MM.1S (cell line): ENCODE measurements at places on chromosomes 1 and 21.

- DNase-seq, result no peak
Observed at GRCh38 chr1:71053758-71054157, 6.1 kb upstream of the PTGER3 start.

GRCh38 chr1:119651133-119651532 is 3.1 kb upstream of the ZNF697 start:
- DNase-seq, result no peak

- no peak for DNase-seq
Observed at GRCh38 chr1:101051688-101052638, 26.4 kb upstream of the DPH5 start.

GRCh38 chr1:192801451-192801850 is 7.4 kb upstream of the RGS2 start:
- no peak for DNase-seq

GRCh38 chr21:44291078-44291935 is 5.6 kb downstream of the AIRE start:
- DNase-seq, result no peak

- peak; percentile 91 for DNase-seq
Observed at GRCh38 chr1:155206891-155207805, 549 bp downstream of the THBS3 start.

DNA sequence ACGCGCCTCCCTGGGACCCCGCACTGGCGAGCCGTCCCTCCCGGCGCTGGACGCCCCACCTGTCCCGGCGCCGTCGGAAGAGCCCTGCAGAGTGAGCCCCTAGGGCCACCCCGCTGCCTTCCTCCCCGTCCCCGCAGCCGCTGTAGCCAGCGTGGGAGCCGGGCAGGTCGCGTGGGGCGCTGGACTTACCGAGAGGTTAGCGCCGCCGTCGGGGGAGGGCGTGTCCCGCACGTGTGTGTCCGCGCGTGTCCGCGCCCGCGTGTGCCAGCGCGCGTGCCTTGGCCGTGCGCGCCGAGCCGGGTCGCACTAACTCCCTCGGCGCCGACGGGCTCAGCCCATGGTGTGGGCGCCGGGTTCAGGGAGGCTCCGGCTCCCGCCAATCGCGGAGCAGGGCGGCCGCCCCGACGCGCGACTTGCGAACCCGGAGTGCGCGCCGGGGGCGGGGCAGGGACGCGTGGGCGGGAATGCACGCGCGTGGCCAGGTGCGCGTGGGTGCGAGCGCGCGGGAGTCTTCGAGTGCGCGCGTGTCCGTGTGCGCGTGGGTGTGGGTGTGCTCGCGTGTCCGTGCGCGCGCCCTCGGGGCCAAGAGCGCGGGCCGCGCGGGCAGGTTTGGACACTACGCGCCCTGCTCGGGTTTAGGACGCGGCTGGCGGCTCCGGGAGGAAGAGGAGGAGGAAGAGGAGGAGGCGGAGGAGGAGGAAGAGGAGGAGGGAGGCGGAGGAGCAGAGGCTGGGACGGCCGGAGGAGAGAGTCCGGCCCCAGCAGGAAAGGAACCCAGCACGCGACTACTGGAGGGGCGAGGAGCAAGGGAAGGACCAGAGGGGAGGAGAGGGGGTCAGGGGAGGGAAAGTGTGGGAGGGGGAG is 145.2 kb upstream of the ETS2 start:
- DNase-seq, result no peak

GRCh38 chr1:225559326-225559725 is 93.6 kb downstream of the ENAH start:
- no peak for DNase-seq

DNA sequence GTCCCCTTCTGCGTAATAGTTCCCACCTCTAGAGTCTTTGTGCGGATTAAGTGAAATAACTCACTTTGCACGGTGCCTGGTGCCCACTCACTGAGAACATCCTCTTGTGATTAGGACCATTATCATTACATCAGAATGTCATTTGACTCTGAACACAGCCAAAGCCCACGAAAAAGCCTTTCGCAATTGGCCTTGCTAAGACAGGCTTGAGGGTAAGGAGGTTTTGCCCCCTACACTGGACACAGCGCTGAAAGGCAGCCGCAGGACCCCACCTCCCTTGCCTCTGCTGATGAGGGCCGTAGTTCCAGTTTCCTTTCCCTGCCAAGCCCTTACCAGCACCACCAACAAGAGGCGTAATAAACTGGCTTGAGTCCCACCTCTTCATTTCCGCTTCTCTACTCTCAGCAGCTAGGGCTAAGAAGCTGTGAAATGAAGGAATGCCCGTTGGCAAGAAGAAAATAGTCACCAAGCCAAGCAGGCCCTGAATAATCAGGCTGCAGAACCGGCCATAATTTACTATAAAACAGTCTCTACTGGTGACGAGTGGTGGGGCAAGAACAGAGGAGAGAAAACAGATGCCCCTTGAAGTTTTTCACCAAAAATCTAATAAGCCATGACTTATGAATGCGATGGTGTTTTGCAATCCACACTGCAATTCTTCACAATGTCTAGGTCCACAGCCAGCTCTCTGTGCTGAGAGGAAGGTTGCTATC is 53.1 kb downstream of the SH3GLB1 start:
- no peak for DNase-seq

DNA sequence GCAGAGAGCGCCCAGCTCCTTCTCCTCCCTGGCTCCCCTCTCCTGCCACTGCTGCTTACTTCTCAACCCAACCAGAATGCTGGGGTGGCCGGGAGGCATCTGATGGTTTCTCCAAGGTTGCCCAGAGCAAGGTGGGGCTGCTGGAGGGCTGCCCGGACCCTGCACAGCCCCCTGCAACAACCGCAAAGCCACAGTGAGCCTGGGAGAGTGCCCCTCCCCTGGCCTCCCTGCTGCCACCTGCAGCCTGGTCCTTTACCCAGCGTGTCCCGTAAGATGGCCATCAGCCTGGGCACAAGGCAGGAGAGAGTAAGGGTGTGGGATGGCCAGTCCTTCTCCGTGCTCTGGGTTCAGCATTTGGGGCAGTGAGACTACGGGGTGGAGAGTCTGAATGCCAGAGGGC is 17.0 kb downstream of the MX2 start:
- no peak for DNase-seq

- no peak for DNase-seq
Observed at GRCh38 chr1:76998582-76999223, 131.4 kb downstream of the ST6GALNAC5 start.

DNA sequence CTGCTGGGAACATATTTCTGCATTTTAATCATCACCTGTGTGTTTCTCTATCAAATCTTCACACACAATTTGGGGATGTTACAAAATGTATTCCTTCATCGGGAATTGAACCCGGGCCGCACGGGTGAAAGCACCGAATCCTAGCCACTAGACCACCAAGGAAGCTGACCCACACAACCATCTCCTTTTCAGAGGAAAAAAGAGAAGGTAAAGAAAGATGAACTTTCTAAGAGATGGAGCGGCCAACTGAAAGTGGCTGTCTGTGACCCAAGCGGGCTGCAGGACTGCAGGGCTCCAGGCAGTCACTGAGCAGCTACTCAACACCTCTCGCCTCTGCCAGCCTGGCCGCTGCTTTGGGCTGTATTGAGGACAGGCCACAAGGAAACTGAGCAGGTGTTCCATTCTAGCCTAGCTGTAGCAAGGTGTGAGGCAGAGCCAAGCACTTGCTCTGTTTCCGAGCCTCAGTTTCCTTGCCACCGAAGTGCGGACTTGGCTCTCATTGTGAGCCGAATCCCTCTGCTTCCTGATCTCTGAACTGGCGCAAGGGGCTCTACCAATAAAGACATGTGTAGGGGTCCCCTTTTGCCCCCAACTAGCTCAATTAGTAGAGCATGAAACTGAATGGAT is 156.9 kb upstream of the NBPF11 start:
- no peak for DNase-seq

DNA sequence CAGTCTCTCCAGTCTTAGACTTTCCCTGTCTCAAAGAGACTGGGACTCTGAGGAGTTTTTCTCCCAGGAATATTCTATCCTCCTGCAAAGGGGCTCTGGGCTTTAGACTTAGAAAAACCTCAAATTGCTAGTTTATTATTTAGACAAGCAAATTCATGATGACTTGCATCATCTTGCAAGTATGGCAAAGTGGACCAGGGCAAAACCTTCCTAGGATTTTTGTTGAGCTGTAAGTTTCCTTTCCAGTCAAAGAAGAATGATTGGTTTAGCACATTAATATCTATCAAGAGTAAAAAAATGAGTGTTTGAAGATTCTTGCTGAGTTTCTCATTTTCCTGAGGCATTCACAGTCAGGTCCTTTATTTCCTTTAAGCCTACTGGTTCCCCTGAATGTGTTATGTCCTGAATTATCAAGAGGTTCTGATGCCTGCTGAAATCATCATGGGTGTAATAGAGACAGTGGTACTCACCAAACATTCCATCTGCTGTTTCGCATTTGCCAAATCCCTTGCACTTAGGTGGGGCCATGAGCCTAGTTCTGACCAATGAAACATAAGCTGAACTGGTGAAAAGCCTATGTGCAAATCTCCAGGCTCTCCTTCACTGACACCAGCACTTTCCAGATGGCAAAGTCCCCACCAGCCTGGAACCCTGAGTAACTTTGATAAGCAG is 25.2 kb upstream of the SPAG17 start:
- DNase-seq, result no peak

DNA sequence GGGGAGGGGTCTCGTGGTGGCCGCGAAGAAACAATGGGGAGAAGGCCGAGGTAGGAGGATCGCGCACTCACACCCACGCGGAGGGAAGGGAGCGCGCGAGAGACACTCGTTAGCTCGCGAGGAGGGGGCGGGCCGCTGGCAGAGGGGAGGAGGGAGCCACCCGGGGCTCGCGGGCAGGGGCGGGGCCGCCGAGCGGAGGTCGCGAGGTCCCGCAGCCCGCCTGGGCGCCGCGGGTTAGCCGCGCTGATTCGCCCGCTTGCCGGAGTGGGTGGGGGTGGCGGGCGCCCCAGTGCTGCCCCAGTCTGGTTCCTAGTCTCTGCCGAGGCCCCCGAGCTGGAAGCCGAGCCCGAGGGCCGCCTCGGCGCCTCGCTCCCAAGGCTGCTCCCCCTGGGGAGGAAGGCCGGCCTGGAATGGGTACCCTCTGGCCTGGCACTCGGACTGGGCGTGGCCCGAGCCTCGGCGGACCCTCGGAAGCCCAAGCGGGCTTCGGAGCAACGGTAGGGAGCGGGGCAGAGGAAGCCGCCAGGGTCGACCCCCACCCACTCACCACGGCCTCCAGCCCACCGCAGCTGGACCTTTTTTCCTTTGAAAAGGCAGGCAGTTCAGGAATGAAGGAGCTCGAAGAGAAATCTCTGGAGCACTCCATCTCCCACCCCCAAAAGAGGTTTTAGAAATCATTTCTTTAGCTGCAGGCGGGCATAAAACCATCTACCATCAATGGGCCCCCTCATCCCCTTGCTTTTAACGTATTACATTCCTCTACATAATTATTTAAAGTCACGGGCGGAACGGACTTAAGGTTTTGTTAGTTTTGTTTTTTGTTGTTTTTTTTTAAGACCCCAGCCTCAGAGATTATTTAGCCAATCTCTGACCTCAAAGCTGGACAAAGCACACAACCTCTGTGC is 722 bp upstream of the TUT4 start:
- peak; percentile 76 for DNase-seq

- no peak for DNase-seq
Observed at GRCh38 chr1:77560741-77561140, 121.7 kb downstream of the ZZZ3 start.

GRCh38 chr1:151145304-151146071 is 943 bp downstream of the SEMA6C start:
- DNase-seq, result no peak

DNA sequence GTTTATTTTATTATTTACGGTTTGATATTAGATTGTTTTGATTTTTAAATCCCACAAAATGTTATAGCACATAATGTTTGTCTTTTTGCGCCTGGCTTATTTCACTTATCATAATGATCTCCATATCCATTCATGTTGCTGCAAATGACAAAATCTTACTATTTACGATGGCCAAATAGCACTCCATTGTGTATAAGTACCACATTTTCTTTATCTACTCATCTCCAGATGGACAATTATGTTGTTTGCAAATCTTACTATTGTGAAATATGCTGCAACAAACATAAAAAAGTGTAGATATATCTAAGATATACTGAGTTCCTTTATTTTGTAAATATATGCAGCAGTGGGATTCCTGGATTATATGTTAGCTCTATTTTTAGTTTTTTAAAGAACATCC is 1568.3 kb downstream of the AMY1C start:
- DNase-seq, result no peak

DNA sequence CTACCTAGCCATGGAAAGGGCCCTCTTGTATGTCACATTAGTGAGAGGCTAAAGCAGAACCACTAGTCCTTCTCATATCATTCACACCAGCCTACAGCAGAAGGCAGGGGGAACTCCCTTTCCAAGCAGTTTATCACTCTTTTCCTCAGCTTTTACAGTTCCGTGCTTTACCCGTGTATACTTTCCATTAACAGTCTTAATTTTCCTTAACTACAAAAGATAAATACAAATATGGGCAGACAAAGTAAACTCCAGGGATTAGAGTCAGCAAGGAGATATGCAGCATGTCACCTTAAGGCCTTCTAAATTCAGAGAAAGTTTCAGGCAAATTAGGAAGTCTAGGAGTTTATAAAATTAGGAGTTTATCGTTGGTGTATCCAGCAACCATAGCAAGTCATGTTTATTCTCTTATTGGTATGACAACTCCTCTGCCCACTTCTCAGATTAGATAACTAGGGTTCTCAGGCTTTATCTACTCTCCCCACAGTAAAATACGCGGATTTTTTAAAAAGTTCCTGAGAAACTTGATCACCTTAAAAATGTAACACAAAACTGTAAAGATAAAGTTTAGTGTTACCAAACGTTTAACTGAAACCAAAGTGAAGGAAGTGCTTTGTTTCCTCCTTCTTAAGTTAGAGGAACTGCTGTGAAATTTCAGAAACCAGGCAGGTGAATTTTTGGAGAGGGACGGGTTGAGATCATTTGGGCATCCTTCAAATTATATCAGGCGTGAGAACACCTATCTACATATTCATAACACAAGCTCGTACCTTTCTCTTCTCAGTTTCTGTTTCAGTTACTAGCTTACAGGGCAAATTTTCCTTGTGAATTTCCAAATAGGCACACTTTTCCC is 42.7 kb upstream of the SLC19A2 start:
- DNase-seq, result peak; percentile 17

DNA sequence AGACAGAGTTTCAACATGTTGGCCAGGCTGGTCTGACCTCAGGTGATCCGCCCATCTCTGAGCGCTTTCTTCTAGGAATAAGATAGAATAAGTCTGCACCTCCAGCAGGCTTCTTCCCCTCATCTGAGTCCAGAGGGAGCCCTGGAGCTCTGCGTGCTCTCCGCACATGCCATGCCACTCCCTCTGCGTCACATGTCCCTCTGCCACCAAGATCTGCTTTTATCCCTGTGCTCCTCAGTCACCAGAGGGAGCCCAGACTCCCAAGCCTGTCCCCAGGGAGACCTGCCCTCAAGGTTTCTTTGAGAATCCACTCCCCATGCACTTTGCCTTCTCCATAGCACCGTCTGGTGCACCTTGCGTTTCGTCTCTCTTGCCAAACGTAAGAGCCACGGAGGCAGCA is 213.0 kb downstream of the CAMTA1 start:
- DNase-seq, result no peak

- no peak for DNase-seq
Observed at GRCh38 chr21:31909153-31910073, 36.6 kb downstream of the HUNK start.

GRCh38 chr1:94535879-94536278 is 5.7 kb downstream of the F3 start:
- no peak for DNase-seq
